ENCODE measurements at places on chromosomes 13 and 19. TPM values are rescaled to one million over a fixed set of nuclear protein-coding genes. Genes with fewer than 3 reads are reported as not detected.

GRCh38 chr13:32248801-32249200, 66.4 kb downstream of the ZAR1L start:
- DNase-seq = no peak

The ANKRD10 gene
- 124 TPM for total RNA-seq

DNA sequence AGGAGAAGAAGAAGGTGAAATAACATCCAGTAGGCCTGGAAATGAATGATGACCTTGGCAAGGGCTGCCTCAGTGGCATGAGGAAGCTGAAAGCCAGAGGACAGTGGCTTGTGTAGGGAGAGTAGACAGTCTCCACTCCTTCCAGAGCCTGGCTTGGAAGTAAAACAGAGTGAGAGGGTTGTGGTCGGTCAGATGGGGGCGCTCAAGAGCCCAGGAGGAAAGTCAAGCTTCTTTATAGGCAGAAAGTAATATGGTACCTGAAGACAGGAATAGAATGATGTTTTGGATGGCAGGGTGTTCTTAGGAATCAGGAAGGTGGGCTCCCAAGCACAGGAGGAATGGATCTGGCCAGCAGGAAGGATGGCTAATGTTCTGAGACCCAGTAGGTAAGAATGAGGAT, 75.1 kb upstream of the TSC22D1 start:
- DNase-seq = no peak

- no peak for DNase-seq
Measured at GRCh38 chr19:45005787-45006186, 4.5 kb downstream of the RELB start.

The KLK4 gene
- not detected for total RNA-seq

The HSD11B1L gene
- 21.8 TPM for total RNA-seq

GRCh38 chr13:93244918-93245280, 18.3 kb downstream of the GPC6 start:
- DNase-seq = no peak

DNA sequence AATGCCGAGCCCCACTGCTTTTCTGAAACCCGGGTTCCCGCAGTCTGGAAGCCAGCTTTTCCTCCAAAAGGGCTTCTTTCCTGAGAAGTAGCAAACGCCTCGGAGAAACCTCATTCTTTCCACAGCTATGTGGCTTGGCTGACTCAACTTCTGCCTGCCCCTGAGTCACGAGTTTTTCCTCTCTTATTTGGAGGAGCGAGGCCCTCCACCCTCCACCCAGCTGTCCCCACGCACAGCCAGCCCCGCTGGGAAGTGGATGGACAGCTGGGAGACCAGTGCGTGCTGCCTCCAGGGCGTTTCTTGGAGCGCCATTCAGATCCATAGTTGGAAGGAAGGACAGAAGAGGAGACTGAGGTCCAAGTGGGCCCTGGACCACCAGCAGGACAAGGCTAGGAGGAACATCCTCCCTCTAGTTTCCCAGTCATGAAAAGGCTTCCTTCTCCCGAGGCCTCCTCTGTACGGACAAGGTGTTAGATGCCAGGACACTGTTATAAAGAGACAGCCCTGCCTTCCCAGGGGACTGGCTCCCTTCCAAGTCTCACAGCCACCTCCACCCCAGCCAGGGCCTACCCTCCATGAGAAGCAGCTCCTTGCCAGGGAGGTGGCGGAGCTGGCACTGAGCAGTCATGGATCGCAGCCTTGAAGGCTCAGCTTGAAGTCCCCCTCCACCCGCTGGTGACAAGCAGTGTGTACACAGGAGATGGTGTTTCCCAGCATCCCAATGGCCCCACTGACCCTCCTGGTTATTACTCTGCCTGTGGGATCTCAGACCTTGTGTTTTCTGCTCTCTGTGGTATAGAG, 2.5 kb upstream of the PLEKHF1 start:
- DNase-seq = peak; percentile 86

All from body of pancreas (tissue), 4 donors.